Psoas muscle (tissue), 8 donors: ENCODE measurements at places on chromosomes 2 and 18.

- no peak for DNase-seq
Measured at GRCh38 chr2:120265006-120265405, 12.4 kb downstream of the RALB start.

DNA sequence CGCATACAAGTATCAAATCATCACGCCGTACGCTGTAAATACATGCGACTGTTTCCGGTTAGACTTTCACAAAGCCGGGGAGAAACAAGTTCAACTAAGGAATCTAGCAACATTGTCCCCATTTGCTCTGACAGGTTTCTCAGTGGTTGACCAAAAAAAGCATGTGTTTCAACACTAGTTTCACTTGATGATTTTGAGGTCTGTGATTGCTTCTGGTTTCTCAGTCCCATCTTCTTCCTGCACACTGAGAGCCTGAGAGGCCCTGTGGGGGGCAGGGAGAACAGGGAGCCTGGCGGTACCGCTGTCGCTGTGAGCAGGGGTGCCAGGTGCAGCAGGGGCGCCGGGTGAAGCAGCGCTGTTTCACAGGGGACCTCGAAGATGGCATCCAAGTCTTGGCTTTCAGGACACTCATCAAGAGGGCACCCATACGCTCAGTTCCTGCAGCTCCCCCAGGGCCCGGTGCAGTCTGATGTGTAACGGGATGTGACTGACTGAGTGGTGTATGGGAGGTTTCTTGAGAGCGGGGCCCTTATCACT lies 270.9 kb downstream of the TWIST2 start:
- DNase-seq: no peak

DNA sequence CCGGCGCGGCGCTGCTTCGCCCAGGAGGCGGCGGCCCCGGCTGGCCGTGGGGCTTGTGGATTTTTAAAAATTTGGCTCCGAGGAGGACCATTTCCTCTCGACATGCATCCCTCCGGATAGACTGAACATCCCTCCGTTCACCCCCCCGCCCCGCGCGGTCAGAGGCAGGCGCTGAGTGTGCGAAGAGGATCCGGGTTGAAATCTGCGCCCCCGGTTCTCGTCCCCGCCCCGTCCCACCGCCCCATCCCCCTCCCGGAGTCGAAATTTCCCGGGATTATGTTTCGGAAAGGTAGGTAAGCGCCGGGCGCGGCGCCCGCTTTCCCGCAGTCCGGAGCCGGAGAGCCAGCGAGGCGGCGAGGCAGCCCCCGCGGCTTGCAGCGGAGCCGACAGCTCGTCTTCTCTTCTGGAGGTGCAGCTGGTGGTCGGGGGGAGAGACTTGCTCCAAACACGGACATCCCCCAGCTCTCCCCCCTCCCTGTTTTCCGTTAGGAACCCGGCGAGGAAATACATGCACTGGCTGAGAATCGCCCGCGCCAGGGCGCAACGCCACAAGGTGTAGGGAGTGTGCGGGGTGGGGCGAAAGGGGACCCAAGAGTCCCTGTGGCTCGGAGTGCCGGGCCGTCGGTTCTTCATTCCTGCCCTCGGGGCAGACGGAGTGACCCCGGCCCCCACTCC lies at the start of gene PRKCE:
Gene PRKCE, plus strand, starts transcription at position 261 of the 675 bp plus-strand sequence.
- peak; percentile 81 for DNase-seq

GRCh38 chr18:63155169-63155852 lies 164.3 kb downstream of the BCL2 start:
- peak; percentile 60 for DNase-seq

- DNase-seq: no peak
Measured at GRCh38 chr18:37624318-37624717, 58.7 kb upstream of the CELF4 start.

GRCh38 chr2:236760246-236760645 lies 190.6 kb downstream of the ACKR3 start:
- DNase-seq: no peak

- no peak for DNase-seq
Measured at GRCh38 chr2:182860858-182861257, 5.6 kb downstream of the FRZB start.

DNA sequence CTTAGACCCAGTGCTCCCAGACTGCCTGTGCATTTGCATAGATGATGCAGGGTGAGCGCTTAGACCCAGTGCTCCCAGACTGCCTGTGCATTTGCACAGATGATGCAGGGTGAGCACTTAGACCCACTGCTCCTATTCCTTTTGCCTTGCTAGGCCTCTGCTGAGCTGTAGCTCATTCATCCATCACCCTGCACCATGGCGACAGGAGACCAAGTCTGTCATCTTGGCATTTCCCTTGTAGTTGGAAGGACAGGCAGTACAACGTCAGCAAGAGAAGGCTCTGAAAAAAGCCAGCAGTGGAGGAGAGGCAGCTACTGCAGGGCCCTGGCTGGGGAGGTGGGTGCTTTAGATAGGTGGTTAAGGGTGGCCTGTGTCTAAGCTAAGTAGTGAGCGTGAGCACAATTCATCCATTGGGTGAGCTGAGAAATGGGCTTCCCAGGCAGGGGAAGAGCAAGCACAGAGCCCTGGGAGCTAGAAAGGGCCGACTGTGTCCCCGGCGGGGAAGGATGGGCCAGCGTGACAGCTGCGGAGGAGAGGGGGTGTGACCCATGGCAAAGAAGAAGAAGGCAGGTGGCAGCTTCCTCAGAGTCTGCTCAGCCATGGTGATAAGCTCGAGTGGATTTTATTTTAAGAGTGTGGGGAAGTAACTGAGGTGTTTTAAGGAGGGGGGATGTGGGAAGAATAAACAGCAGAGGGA lies 108.8 kb downstream of the LPIN1 start:
- DNase-seq: no peak

- no peak for DNase-seq
Measured at GRCh38 chr18:28357766-28358401, 181.0 kb upstream of the CDH2 start.

DNA sequence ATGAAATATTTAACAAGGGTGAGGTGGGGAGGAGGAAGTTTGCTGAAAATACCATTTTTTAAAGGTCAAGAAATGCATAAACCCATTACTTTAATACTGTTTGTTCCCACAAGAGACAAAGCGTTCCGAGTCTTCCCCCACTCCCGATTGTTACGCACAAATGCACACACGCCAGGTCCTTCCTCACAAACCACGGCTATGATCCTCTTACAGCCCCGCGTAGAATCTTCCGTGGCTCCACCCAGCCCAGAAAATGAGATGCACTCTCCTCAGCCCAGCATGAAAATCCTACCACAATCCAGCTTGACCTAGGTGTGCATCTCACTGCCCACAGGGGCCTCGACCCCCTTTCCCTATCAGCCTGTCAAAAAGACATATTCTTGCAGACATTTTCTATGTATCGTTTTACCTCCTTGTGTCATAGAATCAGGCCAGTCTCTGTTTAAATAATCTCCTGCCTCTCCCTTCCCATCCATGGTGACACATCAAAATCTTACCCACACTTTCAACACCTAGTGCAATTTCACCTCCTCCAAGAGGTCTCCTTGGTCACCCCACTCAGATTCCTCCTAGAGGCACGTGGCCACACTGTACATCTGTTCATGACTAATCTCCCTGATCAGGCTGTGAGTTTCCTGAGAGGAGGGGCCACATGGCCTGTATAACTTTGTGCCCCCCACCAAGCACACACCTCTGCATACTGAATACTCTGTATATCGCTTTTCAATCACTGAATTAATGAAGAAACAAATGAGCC lies 491.0 kb upstream of the KLHL29 start:
- no peak for DNase-seq

DNA sequence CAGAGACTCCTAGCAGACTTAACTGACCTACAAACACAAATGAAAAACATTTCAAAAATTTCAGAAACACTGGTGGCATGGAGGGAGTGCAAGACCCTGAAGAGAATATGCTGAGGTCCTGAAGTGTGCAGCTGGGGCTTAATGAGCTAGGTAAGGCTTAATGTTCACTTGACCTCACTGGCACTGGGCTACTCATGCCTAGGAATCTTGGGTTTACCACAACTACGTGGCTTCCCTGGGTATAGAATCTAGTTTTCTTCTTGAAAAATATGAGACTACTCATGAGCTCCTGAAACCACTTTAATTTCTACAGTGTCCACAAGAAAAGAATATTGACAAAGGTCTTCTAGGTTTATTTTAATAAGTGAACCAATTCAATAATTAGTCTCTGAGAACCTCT lies 139.8 kb downstream of the HNMT start:
- DNase-seq: no peak
